ENCODE measurements at places on chromosomes 3 and 15. TPM values are rescaled to one million over a fixed set of nuclear protein-coding genes. Genes with fewer than 3 reads are reported as not detected.

- no peak for DNase-seq
Measured at GRCh38 chr15:83512459-83512858, 65.3 kb downstream of the SH3GL3 start.

DNA sequence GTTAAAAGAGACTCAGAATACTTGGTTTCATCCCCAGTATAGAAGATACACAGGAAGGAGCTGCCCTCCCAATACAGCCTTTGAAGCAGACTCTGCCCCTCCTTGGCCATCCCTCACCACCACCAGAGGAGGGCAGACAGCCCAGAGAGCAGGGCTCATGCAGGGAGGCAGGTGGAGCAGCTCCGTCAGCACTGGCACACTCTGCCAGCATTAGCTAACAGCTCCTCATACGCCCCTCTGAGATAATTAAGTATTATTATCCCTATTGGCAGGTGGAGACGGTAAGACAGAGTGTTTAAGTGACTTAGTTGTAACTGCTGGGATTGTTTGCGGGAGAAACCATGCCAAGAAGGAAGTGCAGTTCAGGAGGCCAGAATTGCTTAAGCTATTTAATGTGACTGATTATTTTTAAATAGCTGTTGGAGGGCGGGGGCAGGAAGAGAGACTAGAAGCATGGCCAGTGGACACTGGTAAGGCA, 434.0 kb downstream of the EPHB1 start:
- no peak for DNase-seq

- DNase-seq: no peak
Measured at GRCh38 chr3:16355828-16356227, 90.8 kb downstream of the OXNAD1 start.

GRCh38 chr3:40054568-40055222, 245.3 kb downstream of the MYRIP start:
- no peak for DNase-seq

DNA sequence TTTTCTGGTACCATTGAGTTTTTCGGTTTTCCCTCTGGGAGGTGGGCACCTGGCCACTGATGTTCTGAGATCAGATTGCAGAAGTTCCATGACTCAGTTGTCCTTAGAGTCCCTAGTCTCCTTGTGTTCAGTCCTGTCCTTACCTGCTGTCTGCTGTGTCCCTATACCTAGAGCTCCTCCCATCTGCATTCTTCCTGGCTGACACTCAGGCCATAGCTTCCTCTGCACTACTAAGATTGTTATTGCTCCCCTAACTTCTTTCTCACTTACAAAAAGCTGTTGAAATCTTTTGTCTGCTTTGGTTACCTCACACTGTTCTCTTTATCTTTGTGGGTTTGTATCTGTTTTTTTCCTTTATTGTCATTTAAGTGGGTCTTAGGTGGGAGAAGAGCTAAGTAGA, 13.2 kb downstream of the USP3 start:
- DNase-seq: no peak

DNA sequence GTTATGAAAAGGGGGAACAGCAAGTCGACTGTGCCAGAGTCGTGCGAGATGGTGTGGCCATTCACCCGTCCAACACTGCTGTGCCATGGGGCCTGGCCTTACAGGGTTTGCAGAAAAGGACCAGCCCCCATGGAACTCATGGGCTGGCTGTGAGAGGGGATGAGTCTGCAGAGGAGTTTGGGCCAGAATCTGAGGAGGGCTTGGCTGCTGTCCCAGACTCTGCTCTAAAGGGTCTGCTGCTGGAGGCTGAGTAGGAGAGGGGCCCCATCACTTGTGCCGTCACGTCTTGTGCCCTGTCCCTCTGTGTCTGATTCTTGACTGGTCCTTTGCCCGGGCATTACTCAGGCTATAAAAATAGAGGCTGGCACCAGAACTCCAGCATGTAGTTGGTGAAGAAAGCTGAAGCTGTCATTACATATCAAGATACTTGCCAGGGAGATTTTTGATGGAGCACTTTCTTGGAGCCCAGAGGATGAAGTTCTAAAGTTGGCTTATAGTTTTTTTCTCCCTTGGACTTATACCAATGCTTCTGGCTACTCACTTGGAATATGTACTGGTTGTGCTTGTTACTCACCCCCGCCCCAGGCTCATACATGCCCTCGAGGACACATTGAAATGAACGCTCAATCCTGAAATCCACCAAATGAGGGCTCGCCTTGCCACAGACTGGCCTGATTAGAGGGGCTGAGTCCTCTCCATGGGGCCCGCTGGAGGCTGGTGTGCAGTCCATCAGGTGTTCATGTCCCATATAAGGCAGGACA, 10.2 kb downstream of the PXYLP1 start:
- no peak for DNase-seq

GRCh38 chr15:74006774-74007639, 12.5 kb downstream of the PML start:
- DNase-seq: no peak

GRCh38 chr3:96478496-96478895, 335.9 kb upstream of the EPHA6 start:
- no peak for DNase-seq

DNA sequence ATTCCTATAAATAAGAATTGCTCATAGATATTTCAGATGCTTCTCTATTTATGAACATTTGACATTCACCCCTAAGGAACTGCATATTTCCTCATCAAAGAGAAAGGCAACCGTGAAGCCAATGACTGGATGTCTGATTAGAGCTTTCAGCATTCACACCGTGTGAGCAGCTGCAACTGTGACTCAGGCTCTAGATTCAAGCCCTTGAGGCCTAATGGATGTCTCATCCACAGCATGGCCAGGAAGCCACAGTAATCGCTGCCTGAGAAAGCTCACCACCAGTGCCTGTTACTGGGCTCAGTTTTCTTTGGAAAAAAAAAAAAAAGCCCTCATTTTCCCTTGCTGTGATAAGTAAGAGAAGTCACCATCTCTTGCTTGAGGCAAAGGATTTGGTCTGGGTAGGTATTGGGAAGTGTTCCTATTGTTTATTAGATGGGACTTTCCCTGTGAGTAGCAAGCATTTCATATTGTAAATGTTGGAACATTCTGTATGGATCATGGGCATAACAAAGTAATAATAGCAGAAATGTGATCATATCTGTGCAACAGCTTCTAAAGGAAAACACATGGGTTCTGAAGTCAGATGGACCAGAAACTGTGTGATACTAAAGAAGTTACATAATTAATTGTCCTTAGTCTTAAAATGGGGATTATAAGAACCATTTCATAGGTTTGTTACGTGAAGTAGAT, 783.7 kb downstream of the AGBL1 start:
- no peak for DNase-seq

- DNase-seq: no peak
Measured at GRCh38 chr15:60313906-60314305, 83.9 kb downstream of the ANXA2 start.

GRCh38 chr3:194061421-194062030, 74.4 kb upstream of the HES1 start:
- DNase-seq: no peak

- DNase-seq: no peak
Measured at GRCh38 chr3:48962939-48963338, 27.1 kb upstream of the P4HTM start.

GRCh38 chr3:44264146-44264545, 22.5 kb downstream of the TOPAZ1 start:
- no peak for DNase-seq

GRCh38 chr3:111811811-111812210, 47.3 kb upstream of the PHLDB2 start:
- DNase-seq: no peak

- DNase-seq: no peak
Measured at GRCh38 chr3:157166561-157166960, 6.6 kb upstream of the CCNL1 start.

- peak; percentile 56 for DNase-seq
Measured at GRCh38 chr3:113097960-113098447, 107.2 kb downstream of the GTPBP8 start.

DNA sequence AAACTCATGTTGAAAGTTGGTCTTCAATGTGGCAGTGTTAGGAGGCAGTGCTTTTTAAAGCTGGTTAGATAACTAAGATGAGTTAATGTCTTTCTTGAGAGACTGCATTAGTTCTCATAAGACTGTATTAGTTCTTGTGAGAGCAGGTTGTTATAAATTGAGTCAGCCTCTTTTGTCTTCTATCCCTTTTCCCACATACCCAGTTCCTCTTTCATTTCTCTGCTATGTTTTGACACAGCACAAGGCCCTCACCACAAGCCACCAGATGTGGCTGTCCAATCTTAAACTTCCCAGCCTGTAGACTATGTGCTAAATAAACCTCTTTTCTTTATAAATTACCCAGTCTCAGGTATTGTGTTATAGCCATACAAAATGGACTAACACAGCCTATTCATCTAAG, 94.6 kb upstream of the SNTN start:
- no peak for DNase-seq

GRCh38 chr3:131655070-131655690, 152.4 kb upstream of the MRPL3 start:
- no peak for DNase-seq

GRCh38 chr3:140497331-140497730, 180.5 kb upstream of the TRIM42 start:
- DNase-seq: no peak

GRCh38 chr3:165868088-165868487, 30.9 kb upstream of the BCHE start:
- DNase-seq: no peak

- DNase-seq: no peak
Measured at GRCh38 chr3:23292432-23292831, 89.3 kb downstream of the UBE2E2 start.

ANKUB1 gene
- not detected for total RNA-seq

AADAC gene
- total RNA-seq: 1.5 TPM

KAT2B gene
- total RNA-seq: 1.00 TPM

AHSG gene
- 2,043 TPM for total RNA-seq

LSAMP gene
- not detected for total RNA-seq

PRTG gene
- total RNA-seq: 17.1 TPM

NMNAT3 gene
- total RNA-seq: 6.1 TPM

LDHAL6B gene
- not detected for total RNA-seq

EEF1AKMT4 gene
- total RNA-seq: 16.4 TPM

ACTRT3 gene
- total RNA-seq: 1.1 TPM

Measured in HepG2 (cell line).